ENCODE measurements at places on chromosomes 7 and 10.

DNA sequence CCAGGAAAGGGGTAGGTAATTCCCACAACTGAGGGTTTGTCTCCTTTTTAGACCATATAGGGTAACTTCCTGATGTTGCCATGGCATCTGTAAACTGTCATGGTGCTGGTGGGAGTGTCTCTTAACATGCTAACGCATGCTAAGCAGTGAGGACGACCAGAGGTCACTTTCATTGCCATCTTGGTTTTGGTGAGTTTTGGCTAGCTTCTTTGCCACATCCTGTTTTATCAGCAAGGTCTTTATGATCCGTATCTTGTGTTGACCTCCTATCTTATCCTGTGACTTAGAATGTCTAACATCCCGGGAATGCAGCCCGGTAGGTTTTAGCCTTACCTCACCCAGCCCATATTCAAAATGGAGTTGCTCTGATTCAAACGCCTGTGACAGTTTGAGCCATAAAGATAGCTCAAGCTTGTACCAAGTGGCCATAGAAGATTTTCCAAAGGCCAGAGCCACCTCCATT, 176.0 kb upstream of the NAMPT start:
- DNase-seq = no peak

DNA sequence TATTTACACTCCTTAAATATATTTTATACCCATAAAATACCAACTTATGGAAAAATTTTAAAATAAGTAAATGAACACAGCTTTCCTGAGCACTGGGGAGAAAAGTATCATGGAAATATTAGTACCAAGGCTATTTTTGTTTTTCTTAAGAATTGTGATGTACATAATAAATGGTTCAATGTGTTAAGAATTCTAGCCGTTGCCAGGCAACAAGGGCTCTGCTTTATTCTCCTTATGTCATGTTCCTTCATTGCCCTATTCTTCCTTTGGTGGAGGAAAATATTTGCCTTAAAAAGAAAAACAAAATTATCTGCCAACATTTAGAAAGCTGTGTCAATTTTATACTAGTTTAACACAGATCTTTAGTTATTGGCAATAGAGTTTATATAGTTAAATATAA, 2.6 kb upstream of the ZPBP start:
- DNase-seq = no peak

DNA sequence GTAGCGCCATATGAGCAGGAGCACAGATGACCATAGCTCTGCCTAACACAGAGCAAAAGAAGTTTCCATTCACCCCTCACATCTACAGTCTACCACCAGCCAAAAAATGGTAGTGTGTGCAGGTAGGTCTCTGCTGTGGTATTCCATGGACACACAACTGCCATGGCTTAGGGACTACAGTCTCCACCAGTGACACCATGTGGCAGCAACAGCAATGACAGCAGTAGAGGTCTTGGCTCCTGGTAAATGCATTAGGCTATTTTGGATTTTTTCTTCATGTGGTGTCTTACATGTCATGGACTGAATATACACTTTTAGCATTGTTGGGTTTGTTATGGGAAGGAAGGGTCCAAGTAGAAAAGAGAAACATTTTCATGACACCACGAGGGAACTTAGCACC, 70.1 kb upstream of the CABCOCO1 start:
- no peak for DNase-seq

DNA sequence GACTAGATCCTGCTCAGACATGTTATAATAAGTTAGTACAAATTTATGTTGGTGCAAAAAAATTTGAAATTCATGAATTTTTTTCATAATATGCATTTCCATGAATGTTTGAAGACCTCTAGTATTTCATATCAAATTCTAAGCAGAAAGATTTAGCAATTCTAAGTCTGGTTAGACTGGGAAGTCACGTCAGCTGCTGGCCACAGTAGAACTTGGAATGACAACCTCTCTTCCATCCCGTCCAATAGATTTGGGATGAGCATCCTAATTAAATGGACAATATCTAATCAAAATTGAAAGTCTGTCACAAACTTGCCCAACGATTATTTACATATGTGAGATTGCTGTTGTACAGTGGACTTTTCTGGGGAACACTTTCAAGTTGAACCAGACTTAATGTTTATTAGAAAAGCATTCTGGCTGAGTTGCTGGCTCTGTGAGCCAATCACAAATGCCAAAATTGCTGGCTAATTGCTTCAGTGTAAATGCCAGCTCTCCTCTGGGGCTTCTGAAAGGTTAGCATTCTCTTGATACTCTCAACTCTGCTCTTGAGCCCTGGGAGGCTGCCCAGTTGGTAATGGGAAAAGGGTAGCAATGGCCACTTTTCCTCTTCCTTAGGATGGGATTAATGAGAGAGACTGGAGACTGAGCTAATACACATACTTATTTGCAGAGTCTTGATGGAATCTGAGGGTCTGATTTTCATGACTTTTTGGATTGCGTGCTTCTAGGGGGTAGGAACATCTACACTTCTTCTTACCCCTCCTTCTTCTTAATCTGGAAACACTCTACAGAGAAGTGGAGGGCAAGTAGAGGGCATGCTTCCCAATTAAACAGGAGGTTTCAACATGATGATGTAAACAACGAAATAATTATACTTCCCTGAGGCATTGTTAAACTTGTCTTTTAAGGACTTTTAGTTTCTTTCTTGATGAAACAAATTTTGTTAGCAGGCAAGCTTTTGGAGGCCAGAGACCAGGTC, 253.5 kb downstream of the BAMBI start:
- DNase-seq = no peak

- DNase-seq = no peak
These were observed 261.5 kb downstream of the SNX10 start for GRCh38 chr7:26553128-26553527.

DNA sequence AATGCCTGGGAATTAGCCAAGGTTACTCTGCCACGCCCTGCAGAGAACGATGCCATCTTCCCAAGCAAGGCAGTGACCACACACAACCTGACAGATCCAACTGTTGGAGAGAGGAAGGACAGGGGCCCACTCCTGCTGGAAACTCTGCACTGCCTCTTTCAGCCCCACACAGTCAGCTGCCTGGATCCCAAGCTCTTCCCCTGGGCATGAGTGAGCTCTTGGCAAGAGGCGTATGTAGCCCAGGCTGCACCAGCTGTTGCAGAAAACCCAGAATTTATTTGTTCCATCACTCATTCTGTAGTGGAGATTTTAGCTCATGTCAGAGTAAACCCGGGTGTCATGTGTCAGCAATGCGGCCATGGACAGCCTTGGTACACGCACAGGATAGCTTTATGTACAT, 135.1 kb upstream of the TRIM24 start:
- DNase-seq = no peak

GRCh38 chr10:6400331-6400730, 179.7 kb downstream of the PRKCQ start:
- no peak for DNase-seq

GRCh38 chr10:119209035-119209735, 1.8 kb downstream of the GRK5 start:
- DNase-seq = peak; percentile 55

- no peak for DNase-seq
These were observed 28.8 kb upstream of the CUL1 start for GRCh38 chr7:148669927-148670326.

- DNase-seq = no peak
These were observed 78.7 kb downstream of the ELFN1 start for GRCh38 chr7:1748839-1749173.

GRCh38 chr7:36141351-36141750, 11.7 kb upstream of the EEPD1 start:
- DNase-seq = no peak

DNA sequence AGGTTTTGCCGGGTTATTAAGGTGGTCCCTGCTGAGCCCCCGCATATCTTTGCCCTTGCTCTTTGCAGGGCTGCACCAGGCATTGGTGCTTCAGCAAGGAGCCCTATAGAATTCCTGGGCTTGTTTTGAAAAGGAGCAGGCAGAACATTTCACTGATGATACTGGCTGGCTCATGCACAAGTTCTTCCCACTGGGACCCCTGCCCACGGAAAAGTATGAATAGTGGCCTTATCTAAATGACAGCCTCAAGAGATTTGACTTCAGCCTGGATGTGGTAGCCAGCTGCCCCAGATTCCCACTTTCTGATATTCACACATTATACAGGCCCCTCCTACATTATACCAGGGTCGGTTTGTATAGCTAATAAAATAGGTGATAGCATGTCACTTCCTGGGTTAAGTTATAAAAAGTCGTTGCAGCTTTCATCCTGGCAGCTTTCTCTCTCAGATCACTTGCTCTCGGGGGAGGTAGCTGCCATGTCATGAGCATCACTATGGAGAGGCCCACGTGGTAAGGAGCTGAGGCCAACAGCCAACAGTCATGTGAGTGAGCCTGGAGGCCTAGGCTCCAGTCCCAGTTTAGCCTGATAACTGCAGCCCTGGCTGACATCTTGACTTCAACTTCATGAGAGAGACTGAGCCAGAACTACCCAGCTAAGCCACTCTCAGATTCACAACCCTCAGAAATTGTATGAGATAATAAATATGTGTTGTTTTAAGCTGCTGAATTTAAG, 16.8 kb upstream of the CRTAC1 start:
- peak; percentile 83 for DNase-seq

- DNase-seq = no peak
These were observed 216.1 kb downstream of the CCDC3 start for GRCh38 chr10:12785415-12785831.

DNA sequence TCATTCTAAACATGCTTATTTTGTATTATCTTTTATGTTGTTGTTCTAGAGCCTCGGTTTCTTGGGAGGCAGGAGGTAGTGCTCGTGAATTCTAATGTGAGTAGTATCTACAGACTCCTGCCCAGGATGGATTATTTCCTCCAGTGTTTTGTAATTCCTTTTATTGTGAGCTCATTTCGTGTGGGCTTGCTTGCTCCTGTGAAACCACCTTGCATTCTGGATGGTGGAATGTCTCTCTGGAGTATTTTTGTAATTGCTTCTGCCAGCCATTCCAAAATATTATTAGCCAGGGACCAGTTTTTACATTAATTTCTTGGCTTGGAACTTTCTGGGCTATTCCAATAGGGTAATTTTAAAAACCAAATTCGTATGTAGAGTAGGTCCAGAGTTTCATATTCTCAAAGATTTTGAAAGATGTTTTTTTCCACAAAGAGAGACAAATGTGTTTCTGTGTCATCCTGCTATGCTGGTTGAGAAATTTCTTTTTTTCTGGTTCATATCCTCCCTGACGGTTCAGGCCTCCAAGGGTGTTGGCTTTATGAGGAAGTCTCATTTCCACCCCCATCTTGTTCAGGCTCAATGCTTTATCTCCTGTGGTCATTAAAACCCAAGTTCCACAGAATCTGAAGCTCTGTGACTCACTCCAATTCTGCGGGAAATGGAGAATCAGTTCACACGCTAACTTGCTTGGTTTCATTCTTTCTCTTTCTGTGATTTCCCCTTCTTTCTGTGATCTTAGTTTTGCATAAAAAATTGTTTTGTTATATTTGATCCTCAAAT, 41.7 kb upstream of the CALD1 start:
- no peak for DNase-seq

DNA sequence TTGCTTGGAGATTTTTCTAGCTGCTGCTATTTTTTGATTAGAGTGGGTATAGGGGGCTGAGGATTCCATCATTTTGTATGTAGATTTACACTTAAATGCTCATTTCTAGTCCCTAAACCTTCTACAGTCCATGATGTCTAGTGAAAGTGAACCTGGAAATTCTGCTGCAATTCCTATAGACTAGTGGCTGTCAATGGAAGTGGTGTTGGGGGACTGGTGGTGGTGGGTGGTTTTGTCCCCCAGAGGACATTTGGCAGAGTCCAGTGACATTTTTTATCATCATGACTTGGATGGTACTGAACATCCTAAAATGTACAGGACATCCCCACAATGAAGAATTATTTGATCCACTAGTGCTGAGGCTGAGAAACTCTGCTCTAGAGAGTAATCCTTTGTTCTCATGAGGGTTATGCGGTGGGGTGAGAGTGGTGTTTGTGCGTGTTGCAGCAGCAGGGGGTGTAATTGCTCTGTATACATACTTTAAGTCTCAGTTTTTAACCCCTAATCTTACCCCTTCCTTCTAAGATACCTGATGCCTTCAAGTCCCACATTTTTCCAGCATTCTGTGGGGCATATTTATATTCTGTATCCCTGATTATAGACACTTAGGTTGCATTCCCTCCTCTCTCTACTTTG, 35.0 kb downstream of the KIF11 start:
- DNase-seq = no peak

- no peak for DNase-seq
These were observed 24.2 kb downstream of the MGMT start for GRCh38 chr10:129491123-129491734.

- DNase-seq = no peak
These were observed 1660.3 kb upstream of the LRRTM3 start for GRCh38 chr10:65265451-65265954.
